ENCODE measurements at places on chromosomes 3 and 15. TPM values are rescaled to one million over a fixed set of nuclear protein-coding genes. Genes with fewer than 3 reads are reported as not detected.

The KCNH8 gene
- not detected for total RNA-seq

GRCh38 chr15:50229336-50229735 is 36.2 kb downstream of the HDC start:
- DNase-seq: no peak

The RAD51 gene
- total RNA-seq: 5.0 TPM

DNA sequence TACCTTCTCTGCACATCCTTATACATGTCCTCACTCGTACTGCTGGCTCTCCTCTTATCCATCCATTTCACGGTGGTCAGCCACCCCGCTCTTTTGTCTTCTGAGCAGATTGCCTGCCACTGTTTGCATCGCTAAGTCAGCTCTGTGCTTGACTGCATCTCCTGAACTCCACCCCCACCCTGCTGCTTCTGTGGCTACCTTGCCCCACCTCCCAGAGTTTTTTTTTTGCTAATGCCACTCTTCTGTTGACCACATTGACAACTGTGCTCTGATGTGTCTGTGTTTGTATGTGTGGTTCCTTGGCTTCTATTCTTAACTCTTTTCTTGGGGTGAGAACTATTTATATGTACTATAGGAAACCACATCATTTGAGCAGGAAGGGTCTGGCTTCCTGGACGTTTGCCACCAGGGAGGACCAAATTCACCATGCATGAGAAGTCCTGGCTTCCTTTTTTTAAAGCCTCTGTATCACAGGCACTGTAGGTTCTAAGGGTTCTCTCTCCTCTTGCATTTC is 12.8 kb upstream of the MTMR10 start:
- DNase-seq: peak; percentile 41

The WNT5A gene
- total RNA-seq: not detected

DNA sequence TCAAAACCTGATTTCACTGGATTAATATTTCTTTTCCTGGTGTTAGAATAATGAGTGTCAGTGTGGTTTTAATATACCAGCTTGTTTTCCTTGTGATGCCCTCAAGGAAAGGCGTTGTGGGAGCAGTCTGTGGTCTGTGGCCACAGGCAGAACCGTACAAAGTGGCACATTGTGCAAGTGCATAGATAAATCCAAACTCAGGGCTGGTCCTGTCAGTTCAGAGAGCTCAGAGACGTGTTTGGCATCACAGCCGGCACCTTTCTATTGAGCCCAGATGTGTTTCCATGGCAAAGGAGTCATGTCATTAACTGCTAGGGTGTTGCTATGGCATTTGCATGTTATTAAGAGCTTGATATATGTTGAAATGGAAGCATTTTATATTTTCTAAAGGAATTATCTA is 289.9 kb upstream of the RASGRP1 start:
- DNase-seq: no peak

- DNase-seq: no peak
Measured at GRCh38 chr3:38907426-38907825, 91.4 kb upstream of the SCN10A start.

- no peak for DNase-seq
Measured at GRCh38 chr15:92000709-92001108, 147.2 kb downstream of the SLCO3A1 start.
